Retinal pigment epithelial cell (primary cell): ENCODE measurements at places on chromosomes 1 and 21.

- DNase-seq = no peak
These were observed 138.6 kb upstream of the JUN start for GRCh38 chr1:58922302-58923089.

DNA sequence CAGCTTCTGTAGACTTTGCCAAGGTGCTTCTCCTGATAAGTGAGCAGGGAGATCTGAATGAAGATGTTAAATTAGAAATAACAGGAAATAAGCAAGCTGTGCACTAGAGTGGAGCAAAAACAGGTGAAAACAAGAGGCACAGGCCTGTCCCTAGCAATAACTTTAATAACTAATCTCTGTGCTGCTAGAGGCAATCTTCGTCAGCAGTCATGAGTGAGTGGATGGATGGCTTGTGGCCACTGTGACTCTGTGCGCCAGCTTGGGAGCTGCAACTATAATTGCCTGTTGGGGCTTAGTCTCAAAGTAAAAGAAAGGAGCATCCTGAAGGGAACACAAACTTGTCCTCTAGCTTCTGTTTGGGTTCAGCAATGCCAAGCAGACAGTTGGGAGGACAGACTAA lies 240.3 kb downstream of the HHIPL2 start:
- DNase-seq = no peak

DNA sequence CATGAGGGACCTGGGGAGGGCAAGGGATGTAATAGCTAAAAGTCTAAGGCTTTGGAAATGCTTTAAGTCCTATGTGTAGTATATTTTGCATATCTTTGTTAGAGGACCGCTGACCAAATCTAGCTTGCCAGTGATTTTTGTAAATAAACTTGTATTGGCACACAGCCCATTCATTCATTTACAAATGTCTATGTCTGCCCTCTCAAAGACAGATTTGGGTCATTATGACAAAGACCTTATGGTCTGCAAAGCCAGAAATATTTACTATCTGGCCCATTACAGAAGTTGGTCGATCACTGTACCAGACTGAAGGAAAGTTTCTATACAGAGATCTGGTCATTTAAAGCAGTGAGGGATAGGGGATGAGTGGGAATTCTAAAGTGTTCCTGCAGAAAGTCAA lies 120.1 kb upstream of the RAVER2 start:
- DNase-seq = no peak

- DNase-seq = peak; percentile 92
These were observed 2.2 kb upstream of the BCL9 start for GRCh38 chr1:147539122-147539575.

DNA sequence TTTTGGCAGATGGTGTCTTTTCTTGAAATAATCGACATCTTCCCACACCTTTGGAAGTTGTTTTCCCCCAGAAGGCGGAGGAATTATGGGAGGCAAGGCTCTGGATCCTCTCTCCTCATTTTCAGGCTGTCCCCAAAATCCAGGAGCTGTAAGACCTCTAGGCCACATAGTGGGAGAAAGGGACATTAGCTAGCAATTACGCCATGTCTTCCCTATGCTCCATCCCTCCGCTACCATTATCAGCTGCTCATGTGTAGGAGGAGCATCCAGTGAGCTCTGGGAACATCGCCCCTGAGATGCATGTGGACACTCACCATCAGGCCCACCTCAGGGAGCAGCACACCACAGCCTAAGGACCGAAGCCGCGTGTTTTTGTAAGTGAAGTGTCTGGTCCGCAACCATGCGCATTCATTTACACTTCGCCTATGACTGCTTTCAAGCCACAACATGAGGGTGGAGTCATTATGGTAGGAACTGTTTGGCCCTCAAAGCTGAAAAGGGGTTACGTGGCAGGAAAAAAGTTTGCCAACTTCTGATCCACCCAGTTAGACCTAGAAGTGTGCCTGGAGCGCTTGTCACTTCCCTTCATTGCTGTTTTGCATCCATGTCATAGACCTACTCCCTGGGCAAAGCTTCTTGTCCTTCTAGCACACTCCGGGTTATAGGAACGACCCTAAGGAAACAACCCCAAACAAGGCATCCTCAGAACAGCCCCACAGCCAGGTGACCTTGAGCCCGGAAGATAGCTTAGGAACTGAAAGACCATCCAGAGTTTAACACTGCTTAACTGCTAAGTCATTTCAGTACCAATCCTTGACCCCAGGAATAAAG lies 85.5 kb downstream of the C1orf94 start:
- DNase-seq = no peak

DNA sequence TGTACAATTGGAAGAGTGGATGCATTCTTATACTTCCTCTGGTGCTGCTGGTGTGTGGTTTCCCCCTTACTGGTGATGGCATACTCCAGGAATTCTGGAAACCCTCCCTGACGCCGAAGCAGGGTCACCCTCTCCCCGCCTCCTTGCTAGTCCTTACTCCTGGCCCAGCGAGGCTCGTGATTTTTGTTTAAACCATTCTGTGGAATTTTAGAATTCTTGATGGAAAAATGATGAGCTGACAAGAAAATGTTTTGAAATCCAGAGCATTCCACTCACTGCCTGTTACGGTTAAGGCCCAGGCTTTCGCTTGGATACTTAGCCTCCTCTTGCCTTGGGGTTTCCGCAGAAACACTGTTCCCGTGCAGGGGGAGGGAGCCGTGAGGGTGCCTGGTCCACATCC lies 41.1 kb downstream of the IL6R start:
- DNase-seq = peak; percentile 86

- DNase-seq = no peak
These were observed 15.1 kb downstream of the ABCG1 start for GRCh38 chr21:42234041-42234440.

DNA sequence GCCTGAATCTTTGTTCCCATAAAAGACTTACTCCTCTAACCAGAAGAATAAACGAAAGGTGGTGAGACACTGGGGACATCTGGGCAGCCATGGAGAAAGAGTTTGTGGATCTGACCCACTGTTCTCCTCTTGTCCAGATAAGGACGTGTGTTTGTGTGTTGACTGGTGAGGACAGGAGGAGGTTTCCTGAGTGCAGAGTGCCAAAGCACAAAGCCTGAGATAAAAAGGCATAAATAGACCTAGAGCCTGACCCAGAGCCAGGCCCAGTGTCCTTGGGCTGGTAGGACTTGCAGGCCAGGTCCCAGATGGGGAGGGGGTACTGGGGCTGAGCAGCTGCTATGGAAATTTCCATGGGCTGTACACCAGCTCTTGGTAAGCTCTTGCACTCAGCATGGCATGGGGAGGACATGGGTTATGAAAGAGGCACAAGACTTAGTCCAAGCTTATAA lies 19.6 kb upstream of the COQ8A start:
- DNase-seq = no peak

GRCh38 chr1:81369833-81370232 lies 430.9 kb upstream of the ADGRL2 start:
- no peak for DNase-seq

- no peak for DNase-seq
These were observed 40.7 kb upstream of the VASH2 start for GRCh38 chr1:212909652-212910063.

DNA sequence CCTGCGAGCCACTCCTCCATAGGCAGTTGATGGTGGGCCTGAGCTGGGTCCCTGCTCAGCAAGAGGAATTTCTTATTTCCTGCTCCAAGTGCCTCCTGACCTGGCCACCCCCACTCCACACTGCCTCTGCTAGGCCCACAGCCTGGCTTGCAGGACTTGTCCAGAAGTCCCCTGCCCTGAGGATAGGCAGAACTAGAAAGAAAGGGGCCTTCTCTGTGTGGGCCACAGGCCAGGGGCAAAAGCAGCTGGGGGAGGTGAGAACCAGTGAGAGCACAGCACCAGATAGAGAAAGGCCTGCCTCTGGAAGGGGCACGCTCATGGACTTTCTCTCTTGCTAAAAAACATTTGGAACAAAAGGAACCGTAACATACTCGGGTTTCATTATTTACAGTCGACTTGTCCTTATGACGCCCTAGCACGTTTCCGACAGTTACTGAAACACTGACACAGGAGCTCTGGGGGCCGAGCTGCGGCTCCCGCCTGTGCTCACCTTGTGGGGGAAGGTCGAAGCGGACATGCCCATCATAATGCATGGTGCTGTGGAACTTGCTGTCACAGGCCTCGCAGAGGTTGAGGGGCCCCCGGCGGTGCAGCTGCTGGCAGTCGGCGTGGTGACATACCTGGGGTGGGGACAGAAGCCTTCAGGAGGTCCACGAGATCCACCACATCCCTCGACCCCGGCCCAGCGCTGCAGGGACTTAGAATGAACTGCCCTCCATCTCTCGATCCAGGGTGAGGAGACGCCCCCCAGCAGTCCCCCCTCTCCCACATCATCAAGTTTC lies 11.3 kb upstream of the TNFRSF25 start:
- no peak for DNase-seq

- no peak for DNase-seq
These were observed 5.1 kb upstream of the SPATC1L start for GRCh38 chr21:46189213-46189958.

DNA sequence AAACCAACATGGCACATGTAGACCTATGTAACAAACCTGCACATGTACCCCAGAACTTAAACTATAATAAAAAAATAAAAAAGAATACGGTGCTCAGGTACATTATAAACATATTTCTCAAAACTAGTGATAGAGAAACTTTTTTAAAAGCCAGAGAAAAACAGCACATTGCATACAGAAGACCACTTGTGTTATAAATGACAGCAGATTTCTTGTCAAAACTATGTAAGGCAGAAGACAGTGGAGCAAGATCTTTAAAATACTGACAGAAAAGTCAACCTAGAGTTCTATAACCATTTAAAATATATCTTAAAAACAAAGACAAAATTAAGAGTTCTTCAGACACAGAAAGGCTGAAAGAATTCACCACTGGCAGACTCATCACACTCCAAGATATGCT lies 144.7 kb downstream of the NEGR1 start:
- DNase-seq = no peak

- DNase-seq = no peak
These were observed 164.6 kb downstream of the FASLG start for GRCh38 chr1:172823534-172823933.

GRCh38 chr1:11273595-11274234 lies 717 bp downstream of the UBIAD1 start:
- no peak for DNase-seq

DNA sequence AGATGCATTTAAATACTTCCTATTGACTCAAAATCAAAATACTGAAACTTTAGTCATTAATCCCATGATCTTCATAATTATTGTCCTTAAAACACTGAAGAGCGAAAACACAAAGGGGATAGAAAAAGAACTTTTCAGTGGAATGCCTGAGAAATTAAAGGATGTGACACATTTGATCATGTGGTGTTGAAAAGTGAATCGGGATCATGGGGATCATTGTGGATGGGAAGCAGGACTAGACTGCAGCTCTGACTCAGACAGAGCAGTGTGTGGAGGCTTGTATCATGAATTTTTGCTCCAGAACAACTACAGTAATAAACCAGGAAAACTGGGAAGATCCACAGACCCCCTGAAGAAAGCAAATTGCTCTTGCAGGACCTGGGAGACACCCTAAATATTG lies 161.1 kb upstream of the CXADR start:
- DNase-seq = peak; percentile 42

DNA sequence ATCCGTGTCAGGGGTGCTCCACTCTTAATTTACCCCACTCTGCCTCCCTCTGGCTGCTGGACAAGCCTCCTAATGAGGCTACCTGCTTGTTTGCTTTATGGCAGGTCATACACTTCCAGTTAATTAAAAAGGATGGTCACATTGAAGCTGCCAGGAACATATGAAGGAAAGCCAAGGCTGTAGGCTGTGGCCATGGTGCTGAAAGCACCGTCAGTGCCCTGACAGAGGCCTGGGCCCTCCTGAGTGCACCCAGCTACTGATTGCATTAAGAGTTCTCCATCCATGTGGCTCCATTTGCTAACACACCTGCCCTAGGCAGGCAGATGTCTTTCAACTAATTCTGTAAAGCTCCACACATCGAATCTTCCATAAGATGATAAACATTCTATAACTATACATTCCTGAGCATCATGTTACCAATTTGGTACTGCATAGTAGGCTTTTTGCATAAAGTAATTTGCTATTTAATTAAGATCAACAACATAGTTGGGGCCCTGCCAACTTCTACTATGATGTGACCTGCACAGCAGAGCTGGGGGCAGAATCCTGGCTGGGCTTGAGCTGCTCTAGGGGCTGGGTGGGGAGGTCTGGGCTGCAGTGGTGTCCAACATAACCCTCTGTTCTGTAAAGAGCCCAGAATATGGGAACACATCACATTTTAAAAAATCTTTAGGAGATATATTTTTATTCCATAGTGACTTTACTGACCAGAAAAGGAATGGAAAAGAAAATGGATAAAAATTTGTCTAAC lies 224.8 kb downstream of the SIPA1L2 start:
- DNase-seq = no peak

DNA sequence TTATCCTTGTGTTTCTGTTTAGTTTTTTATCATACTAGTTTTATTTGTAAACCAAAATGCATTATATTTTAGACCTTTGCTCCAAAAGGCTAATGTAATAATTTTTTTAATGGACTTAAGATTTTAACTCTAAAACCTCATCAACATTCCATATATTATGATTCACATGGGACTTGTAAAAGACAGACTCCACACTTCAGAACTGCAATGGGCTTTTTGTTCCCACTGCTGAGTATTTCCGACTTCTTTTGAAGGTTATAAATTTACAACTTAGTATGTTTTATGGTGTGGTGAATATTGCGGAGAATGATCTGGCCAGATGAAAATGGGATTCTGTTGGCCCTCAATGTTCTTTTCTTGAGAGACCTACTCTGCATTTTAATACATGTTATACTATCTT lies 678.5 kb downstream of the USP25 start:
- DNase-seq = no peak

DNA sequence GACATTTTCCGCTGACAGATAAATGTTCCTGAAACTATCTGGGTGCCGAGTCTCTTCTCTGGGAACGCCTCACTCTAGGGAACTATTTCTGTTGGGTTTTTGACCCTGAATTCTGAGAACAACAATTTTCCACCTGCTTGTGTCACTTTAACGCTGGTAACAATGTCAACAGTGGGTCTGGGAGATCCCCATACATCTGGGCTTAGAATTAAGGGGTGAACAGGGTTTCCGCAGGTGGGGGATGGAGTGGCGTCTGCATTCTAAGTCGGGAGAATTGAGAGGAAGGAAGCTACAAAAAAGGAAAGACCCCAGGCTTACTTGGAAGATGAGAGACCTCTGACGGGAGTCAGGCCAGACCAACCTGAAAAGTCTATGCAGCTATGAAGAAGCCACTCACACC lies 8.7 kb downstream of the CD247 start:
- DNase-seq = no peak

- no peak for DNase-seq
These were observed 10.6 kb upstream of the KIFAP3 start for GRCh38 chr1:170085091-170085490.

- no peak for DNase-seq
These were observed 28.2 kb downstream of the RNF220 start for GRCh38 chr1:44433209-44433608.

DNA sequence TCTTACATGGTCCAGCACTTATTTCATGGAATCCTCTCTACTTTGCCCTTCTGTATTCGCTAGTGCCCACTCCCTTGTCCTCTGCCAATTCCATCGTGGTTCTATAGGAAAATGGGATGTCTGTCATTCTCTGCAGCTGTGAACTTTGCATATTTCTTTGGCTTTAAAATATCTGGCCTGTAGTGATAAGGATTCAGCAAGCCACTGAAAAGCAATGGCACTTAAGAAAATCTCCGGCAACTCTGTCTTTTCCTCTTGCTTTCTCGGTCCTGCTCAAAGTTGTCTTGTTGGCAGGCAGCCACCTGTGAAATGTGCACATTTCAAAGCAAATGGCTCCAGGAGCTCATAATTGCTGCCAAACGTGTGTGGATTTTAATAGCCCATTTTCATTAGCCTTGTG lies 91.8 kb downstream of the CHD1L start:
- no peak for DNase-seq
